Amniotic epithelial cell (primary cell): ENCODE measurements at places on chromosomes 2 and 18.

DNA sequence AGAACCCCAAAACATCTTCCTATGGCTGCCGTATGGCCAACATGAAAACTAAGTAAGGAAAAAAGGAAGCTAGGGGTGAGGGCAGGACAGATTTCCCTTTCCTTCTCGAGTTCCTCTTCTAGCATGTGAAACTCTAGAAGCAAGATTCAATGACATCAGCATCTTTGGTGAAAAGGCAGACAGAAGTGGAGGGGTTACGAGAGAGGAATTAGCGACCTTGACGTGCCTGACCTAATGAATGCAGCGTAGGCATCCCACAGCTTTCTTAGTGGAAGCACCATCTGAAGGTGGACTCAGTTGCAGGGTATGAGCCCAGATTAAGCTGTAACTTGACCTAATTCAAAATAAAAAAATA lies 47.9 kb upstream of the PELI1 start:
- no peak for DNase-seq

DNA sequence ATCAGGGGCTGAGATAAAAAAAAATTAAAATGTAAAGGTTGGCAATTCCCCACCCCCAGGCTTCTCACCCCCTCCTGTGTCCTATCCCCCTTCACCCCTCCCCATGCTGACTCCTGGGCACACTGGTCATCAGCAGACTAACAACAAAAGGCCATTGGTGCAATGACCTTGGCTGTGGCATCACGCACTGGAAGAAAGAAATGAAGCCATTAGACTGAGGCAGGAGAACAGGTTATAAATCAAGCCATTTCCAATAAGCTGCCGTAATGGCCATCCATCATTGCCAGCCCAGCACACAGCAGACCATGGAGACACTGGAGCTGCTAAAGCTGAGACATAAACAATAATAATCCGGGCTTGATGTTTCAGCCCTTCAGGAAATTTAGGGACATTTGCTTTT lies 342.4 kb upstream of the ETAA1 start:
- DNase-seq, result no peak

GRCh38 chr2:7044253-7045250 lies 127.3 kb downstream of the RNF144A start:
- DNase-seq, result peak; percentile 54

DNA sequence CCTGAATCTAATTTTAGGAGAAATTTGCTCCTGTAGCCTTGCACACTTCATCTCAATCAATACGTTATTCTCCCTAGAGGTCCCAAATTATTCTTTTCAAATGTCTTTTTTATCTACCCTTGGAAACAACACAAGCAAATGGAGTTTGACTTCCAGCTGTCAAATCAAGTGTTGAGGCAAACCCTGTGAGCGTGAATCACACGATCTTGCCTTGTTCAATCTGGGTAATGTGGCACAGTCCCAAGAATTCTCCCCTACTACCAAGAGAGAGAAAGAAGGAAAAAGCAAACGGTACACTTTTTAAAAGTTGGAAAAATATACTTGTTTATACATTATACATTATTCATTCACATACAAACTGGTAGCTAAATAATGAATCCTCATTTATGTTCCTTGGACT lies 2035.3 kb upstream of the CELF4 start:
- DNase-seq, result no peak

- DNase-seq, result no peak
Observed at GRCh38 chr2:221551864-221552263, 20.2 kb downstream of the EPHA4 start.

DNA sequence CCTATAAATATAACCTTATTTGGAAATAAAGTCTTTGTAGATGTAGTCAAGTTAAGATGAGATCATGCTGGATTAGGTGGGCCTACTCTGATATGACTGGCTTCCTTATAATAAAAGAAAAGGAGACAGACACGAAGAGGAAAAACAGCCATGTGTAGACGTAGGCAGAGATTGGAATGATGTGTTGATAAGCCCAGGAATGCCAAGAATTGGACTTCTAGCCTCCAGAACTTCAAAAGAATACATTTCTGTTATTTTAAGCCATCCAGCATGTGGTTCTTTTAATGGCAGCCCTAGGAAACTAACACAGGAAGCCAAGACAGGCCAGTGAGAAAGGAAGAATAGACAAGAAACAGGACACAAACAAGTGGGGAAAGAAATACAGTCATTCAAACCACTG lies 68.6 kb downstream of the NYAP2 start:
- DNase-seq, result peak; percentile 89

- DNase-seq, result no peak
Observed at GRCh38 chr2:216292886-216293301, 79.4 kb downstream of the MARCHF4 start.

DNA sequence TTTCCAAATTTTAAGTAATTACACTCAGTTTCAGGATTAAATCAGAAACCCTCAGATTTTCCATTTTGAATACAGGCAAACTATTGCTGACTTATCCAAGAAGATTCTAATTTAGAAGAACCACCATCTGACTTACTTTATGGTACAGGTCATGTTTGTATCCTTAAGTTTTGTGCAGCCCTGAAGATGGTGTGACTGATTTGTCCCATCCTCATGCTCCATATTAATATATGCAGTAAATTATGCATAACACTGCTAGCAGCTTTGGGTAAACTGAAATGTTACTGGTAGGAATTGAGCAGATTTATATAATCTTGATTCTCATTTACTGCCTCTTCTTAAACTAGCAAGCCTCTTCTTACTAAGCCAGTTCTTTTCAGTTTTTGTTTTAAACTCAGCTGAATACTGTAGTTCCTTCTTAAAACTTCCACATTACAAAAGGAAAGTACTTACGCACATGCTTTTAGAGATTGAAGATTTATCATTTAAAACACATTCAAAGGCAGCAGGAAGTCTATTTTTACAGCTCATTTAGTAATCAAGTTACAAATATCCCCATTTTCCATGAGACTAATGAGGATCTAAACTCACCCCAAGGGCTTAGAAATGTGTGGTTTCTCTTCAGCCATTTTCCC lies 25.7 kb downstream of the MEX3C start:
- no peak for DNase-seq

GRCh38 chr2:145980318-145980717 lies 1460.4 kb upstream of the ZEB2 start:
- DNase-seq, result no peak

DNA sequence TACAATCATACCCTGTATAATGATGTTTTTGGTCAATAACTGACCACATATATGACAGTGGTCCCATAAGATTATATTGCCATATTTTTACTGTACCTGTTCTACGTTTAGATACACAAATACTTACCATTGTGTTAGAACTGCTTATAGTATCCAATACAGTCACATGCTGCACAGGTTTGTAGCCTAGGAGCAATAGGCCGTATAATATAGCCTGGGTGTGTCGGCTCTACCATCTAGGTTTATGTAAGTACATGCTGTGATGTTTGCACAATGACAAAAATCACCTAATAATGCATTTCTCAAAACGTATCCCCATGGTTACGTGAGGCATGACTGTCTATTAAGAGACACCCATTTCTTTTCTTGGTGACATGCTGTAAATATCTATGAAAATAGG lies 55.0 kb upstream of the APCDD1 start:
- DNase-seq, result no peak

DNA sequence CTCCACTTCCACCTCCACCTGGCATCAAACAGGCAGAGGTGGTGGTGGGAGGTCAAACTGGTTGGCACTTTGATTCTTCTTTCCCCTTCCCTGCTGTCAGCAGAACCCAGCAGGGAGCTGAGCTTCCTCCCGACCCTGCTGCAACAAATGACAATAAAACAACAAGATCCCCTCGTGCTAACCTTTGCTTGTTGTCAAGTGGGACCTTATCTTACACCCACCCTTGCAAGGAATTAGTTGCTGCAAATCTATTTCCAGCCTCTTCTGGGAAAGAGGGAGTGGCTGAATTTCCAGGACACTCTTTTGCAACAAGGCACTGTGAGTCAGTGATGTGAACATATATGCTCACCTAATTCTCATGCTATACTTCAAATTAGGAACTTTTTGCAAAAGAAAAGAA lies 655.1 kb downstream of the DSC3 start:
- peak; percentile 70 for DNase-seq

DNA sequence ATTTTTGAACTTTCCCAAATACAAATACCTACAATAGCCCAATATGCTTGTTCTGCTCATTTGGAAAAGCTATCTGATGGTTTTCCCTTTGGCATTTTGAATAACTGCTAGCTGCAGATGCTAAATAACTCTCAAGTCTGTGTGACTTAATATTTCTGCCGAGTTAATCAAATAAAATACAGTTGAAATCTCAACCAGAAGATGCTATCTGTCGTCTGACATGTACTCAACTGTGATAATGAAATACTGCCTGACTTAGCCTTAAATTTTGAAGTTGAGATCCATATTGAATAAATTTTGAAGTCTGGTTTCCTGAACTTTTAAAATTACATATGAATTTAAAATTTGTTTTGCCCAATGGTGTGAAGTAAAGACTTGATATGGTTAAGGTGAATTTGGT lies 204.4 kb upstream of the MEX3C start:
- DNase-seq, result no peak

GRCh38 chr2:27735263-27735904 lies 36.1 kb upstream of the MRPL33 start:
- DNase-seq, result peak; percentile 83

DNA sequence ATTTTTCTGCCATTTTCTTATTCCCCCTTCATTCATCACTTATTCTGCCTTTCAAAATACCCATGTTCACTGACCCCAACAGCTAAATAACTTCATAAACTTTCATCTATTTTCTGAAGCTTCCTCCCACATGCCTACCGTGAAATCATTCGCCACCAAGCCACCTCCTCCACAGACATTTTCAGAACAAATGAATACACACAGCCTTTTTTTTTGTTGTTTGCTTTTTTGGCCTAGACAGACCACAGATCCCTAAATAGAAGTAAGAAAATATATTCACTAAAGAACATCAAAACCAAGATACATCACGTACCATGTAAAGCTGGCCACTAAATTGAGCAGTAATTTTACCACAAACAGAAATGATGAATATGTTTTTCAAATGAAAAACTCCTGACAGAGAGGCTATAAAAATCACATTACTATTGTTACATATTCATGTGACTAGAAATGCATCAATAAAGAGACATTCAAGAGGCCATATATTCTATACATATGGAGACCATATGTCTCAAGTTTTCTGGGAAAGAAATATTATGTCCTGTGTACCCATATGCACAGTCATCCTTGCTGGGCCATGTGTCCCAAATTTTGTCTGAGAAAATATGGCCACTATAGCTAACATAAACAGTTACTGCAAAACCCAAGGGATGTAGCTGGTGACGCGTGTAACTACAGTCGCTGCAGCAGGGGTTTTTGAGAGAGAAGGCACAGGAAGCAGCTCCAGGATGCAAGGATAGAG lies 200.3 kb downstream of the FBXO15 start:
- peak; percentile 2 for DNase-seq

DNA sequence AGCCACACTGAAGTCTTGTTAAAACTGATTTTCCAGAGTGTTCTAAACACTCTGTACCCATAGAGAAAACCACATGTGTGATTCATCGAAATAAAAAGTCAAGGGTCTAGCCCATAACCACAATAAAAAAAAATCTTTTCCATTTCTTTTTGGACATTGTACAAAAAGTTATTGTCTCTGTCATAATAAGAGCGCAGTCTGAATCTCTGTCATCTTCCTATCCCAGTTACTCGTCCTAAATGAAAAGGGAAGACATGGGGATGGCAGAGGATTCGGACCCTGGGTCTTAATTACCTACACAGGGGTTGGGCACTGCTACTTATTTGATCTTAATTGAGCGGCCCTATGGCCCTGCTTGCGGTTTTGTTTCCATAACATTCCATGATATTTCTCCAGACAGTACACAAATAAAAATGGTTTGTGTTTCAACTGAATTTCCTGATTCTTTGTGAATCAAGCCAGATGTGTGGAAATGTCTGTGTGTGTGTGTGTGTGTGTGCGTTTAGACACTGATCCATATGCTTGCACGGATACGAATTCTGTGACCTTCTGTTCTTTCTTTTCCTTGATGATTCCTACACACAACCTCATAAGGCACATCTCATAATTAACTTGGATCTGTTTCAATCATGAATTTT lies 133.4 kb upstream of the SPATS2L start:
- no peak for DNase-seq

GRCh38 chr18:9433671-9434121 lies 41.6 kb upstream of the RALBP1 start:
- DNase-seq, result no peak

DNA sequence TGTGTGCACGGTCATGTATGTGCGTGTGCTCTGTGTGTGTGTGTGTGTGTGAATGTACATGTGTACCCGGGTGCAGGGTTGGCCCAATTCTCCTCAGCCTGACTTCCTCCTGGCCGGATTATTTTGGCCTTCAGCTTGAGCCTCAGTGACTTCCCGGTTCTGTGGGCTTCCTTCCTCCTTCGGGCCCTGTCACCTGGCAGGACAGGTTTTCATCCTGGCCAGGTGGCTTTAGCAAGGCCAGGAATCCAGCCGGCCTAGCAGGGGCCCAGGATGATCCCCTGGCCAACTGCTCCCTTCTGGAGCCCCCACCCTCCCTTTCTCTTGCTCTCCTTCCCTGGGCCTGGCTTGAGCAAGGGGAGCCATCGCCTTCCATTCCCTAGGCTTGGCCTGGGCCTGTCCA lies 140.5 kb downstream of the INHBB start:
- DNase-seq, result no peak

- DNase-seq, result peak; percentile 63
Observed at GRCh38 chr18:58862851-58863538, 1.7 kb upstream of the ZNF532 start.

GRCh38 chr18:59208602-59209125 lies 11.3 kb upstream of the GRP start:
- peak; percentile 6 for DNase-seq

GRCh38 chr2:150431561-150432311 lies 55.7 kb downstream of the RND3 start:
- no peak for DNase-seq

- DNase-seq, result no peak
Observed at GRCh38 chr2:164561416-164561815, 59.9 kb downstream of the GRB14 start.

GRCh38 chr18:76484749-76485387 lies 10.2 kb downstream of the ZNF516 start:
- DNase-seq, result no peak
